Aorta (tissue), 5 donors: ENCODE measurements at places on chromosomes 11 and 22. TPM values are rescaled to one million over a fixed set of nuclear protein-coding genes. Genes with fewer than 3 reads are reported as not detected.

Gene RTL10
- 5.5 TPM for polyA plus RNA-seq

Gene CRYBA4
- not detected for polyA plus RNA-seq

Gene SAA1
- 6.5 TPM for polyA plus RNA-seq

Gene SPTBN2
- 0.08 TPM for polyA plus RNA-seq

Gene DEFB131B
- not detected for polyA plus RNA-seq

Gene EIF4ENIF1
- 13.5 TPM for polyA plus RNA-seq

Gene LARGE2
- polyA plus RNA-seq = not detected

Gene IL17REL
- 0.05 TPM for polyA plus RNA-seq
